ENCODE measurements at places on chromosomes 1 and 21.

DNA sequence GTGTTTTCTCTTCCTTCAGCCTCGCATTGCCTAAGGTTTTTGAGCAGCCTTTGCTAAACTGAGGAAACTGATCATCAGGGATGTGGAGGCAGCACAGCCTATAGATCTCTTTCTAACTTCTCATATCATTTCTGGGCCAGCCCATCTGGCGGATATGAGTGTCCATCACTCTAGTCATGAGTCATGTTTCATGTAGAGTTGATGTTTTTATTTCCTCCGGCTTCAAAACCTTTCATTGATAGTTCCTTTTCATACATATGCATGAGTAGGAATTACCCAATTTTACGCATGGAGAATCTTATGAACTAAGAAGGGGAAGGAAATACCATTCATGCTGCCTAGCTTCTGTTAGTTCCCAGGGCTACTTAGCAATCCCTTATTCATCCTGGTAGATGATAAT lies 66.3 kb downstream of the SPATA46 start:
- no peak for DNase-seq

- DNase-seq = no peak
Observed at GRCh38 chr1:25544243-25544764, 898 bp downstream of the LDLRAP1 start.

DNA sequence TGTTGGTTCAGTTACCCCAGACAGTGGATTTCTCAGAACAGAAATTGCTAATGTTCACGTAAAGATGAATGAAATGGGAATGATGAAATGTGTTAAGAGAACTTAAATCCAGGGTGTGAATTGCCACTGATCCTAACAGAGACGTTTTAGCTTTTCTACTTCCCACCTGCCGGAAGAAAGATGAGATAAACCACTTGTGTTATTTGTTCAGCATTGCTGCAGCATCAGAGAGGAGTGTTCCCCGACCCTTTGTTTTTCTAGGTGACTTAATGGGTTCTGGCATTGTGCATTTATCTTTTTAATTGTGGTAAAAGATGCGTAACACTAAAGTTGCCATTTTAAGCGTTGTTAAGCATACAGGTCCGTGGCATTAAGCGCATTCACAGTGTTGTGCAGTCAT lies 122.3 kb downstream of the GALNT2 start:
- DNase-seq = no peak

DNA sequence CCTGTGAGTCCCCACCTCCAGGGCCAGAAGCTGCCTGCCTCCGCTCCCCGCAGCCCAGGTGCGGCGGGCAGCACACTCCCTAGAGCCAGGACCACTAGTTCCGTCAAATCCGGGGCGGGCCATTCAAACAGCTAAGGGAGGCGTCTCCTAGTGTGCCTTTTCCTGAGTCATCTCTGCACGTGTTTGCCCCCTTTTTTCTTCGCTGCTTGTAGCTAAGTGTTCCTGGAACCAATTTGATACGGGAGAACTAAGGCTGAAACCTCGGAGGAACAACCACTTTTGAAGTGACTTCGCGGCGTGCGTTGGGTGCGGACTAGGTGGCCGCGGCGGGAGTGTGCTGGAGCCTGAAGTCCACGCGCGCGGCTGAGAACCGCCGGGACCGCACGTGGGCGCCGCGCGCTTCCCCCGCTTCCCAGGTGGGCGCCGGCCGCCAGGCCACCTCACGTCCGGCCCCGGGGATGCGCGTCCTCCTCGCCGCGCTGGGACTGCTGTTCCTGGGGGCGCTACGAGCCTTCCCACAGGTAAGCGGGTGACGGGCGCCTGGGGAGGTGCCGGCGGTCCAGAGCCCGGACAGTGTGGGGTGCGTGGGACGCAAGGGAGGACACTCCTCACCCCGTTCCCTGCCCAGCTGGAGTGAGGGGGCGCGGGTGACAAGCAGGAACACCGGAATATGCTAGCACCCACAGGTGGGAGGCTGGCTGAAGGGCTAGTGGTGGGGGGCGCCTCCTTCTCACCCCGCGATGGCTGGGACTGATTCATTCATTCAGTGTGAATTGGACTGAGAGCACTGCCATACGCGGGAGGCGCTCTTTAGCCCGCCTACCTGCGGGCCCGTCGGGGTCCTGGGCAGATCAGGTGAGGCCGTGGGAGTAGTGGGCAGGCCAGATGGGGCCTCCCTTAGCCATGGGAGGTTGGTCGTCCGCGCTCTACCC lies at the start of gene TNFRSF8:
Gene TNFRSF8 (plus strand): TSS at position 163 of the 932 bp plus-strand sequence. CDS start 296 bp downstream, at position 459.
- DNase-seq = no peak

- no peak for DNase-seq
Observed at GRCh38 chr1:109091078-109091838, 694 bp downstream of the TMEM167B start.

DNA sequence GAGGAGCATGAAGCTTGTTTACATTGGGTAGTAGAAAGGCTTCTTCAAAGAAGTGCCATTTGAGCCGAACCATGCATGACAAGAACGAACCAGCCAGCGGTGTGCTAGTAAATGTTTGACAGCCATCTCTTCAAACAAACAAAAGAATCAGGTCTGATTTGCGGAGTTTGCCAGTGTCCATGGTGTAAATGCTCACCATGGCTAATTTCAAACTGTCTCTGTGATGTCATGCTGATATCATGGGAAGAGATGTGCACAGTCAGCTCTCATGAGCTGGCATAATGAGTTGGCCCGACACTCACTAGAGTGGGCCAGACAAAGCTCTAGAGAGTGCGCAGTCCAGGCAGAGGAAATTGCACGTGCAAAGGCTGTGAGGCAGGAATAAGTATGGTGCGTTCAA lies 101.1 kb downstream of the KAZN start:
- DNase-seq = no peak

DNA sequence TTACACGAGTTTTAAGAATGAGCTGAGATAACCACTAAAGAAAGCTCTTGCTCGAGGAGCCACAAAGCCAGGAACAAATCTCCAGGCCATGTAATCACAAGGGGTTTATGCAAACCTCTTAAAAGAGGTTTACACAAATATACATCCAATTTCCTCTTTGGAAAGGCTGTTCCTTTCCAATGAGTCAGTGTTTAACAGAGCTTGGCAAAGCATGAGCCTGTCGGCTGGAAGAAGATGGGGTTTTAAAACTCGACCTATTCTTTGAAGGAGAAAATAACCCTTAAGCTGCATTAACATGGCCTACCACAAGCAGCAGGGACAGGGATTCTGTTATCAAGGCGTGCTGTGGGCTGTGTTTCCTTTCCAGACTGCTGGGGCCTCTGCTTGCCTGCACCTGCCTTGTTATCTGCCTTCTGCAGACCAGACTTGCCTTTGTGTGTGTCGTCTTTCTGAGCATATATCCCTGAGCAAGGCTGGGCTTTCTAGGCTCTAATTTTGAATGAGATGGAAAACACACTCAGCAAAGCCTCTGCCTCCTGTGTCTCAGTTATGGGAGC lies 40.6 kb upstream of the CYP2J2 start:
- no peak for DNase-seq

- no peak for DNase-seq
Observed at GRCh38 chr1:9792156-9793042, 31.4 kb downstream of the CLSTN1 start.

DNA sequence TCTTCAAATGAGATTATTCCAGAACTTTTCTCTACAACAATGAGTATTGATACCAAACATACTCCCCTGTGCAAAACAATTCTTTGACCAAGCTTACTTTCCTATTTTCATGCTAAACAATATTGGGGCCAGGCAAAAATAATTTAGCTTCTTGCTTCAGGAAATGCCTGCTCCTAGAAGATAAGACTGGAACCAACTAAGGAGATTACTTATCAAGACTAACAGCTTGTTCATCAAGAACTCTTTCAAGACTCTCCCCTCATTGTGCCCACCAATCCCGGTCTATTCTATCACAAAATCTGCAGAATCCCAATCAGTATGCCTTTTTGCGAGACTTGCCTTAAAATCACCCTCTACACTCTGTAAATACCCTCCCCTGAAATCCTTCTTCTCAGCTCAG lies 536.6 kb downstream of the RWDD3 start:
- DNase-seq = no peak

DNA sequence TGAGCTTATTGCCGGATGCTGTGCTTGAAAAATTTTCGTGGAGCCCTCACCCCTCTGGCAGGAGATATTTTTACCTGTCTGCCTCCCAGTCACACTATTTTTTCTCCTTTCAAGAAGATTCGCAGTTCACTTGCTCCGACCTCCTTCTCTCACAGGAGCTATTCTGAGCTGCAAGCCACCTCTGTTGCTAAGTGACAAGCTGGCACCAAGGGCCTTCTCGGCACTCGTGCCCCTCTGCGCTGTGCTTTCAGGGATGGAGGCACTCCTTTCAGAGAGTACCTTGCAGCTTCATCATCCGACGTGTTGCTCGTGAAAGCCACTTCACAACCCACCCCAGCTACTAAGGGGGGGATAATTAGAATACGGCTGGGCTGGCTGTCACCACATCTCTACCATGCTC lies 11.6 kb downstream of the SLC6A17 start:
- no peak for DNase-seq

GRCh38 chr1:112589766-112590165 lies 29.2 kb downstream of the ST7L start:
- no peak for DNase-seq

GRCh38 chr1:20721117-20722061 lies 3.6 kb upstream of the KIF17 start:
- DNase-seq = no peak

- DNase-seq = no peak
Observed at GRCh38 chr1:110069404-110070281, 829 bp downstream of the ALX3 start.

DNA sequence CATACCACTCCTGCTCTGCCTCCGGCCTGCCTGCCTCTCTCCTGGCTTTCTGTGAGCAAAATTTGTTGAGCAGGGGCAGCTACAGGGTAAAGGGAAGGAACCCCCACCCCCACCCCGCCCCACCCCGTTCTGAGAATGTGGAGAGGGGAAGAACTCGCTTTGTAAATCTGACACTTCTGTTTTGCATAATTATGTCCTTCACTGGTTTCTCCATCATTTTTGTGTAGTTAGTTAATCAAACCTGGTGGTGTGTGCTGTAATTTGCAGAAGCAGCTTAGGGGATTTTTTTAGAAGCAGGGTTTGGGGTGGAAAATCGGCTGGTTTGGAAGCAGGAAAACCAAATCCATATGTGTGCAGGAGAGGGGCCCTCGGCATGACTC lies 58.1 kb upstream of the TMEM51 start:
- DNase-seq = no peak

DNA sequence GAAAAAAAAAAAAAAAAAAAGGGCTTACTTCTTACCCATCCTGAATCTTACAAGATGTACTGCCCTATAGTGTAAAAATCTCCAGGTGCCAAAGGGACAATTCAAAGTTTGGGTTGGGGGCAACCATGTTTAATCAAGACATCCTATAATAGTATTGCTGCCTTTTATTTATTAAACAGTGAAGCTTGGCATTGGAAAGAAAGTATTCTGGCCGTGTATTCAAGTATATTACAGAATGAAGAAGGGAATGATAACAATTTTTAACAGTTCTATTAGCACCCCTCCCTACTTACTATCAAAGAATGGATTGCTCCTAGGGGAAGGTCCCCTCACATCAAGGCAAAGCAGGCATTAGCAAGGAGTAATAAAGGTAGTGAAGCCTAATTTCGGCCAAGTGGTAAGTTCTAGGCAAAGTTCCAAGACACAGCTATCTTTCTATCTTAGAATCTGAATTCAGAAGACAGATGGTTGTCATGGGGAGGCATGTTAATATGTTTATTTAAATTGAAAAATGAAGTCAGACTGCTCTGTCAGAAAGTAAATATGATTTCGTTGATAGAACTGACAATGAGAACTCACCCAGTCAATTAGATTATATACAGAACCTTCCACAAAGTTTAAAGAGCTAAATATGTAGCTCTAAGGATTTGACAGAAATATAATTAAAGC lies 24.6 kb downstream of the ST7L start:
- no peak for DNase-seq

GRCh38 chr1:226888021-226888420 lies 17.6 kb downstream of the PSEN2 start:
- DNase-seq = no peak

DNA sequence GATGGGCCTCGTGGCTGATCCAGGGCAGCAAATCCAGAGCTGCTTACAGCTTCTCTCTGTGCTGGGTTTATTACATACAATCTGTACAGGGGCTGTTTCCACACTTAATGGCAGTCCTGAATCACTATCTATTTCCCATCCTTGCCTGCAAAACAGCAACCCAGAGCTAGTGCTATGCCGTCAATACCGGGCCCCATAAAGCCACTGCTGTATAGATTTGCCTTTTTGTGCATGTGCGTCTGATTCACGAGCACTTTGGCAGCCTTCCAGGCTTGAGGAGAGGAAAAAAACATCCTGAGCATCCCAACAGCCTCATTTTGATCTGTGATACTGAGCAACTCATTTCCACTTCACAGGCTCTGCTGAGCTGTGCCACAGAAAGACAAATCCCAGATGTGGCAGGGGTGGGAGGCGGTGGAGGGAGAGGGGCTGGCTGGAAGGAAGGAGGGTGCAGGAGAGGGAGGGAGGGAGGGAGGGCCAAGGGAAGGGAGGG lies 65.2 kb upstream of the TARBP1 start:
- peak; percentile 92 for DNase-seq

- DNase-seq = no peak
Observed at GRCh38 chr1:12009318-12009947, 9.9 kb upstream of the MIIP start.

DNA sequence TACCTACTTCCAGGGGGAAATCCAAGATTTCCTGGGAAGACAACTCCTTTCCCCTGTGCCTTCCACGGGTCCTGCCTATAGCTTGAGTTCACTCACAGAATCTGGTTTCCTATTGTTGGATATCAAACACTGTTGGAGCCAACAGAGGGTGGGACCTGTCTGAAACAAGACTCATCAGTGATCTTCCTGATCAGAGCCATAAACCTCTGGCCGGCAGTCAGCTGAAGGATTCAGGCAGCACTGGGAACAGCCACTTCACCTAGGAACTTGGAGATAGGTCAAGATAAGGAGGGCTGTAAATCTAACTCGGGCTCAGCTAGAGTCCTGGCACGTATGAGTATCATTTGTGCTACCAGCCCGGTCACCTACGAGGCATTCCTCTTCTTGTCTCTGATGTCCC lies 23.3 kb downstream of the SH3BP5L start:
- no peak for DNase-seq

- DNase-seq = no peak
Observed at GRCh38 chr1:172928412-172928811, 122.3 kb downstream of the TNFSF18 start.

- DNase-seq = no peak
Observed at GRCh38 chr1:228804173-228804572, 68.9 kb downstream of the RHOU start.

DNA sequence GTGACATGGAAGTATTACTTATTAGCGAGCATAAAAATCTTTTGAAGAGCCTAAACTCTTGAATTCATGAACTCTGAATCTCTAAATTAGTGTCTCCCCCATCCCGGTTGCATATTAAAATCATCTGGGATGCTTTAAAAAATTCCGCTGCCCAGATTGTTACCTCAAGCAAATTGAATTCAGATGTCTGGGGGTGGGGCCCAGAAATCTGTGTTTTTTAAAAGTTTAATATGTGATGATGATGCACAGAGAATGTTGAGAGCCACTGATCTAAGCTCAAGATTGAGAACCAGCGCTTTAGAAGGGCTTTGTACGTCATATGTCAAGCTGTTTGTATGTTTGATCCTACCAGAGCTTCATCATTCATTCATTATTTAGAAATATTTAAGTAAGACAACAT lies 446.8 kb downstream of the NUF2 start:
- DNase-seq = no peak
